ENCODE measurements at places on chromosomes 4 and X.

DNA sequence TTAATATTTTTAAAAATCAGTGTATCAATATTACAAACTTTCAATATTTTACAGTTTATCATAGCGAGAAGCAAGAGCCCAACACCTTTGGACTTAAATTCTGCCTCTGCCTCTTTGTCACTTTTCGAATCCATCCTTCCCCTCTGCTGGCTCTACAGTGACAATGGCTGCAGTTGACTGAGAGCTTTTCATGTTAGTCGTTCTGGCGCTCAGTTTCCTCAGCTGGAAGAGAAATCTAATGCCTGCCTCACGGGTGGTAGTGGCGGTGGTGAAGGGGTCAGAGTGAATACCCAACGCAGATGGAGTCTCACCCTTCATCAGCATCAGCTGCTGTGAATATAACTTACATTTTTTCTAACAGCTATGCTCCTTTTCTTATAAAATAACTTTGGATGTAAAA is 144.8 kb downstream of the NWD2 start:
- no peak for DNase-seq

GRCh38 chrX:17414839-17415238 is 39.8 kb downstream of the NHS start:
- no peak for DNase-seq

DNA sequence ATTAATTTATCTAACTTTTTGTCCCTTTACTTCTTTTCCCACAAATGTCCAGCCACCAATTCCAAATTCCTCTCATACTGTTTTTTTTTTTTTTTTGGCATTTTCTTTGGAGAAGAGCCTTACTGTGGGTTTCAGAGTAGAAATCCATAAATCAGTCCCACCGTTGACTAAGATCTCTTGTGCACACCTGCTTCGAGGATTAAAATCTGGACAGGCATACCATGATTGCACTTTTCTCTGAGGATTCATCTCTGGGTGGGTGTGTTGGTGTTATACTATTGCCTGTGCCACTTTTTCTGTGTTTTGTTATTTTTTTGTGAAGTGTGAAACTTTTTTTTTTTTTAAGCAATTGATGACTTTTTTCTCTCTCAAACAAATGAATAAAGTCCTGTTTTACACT is 13.2 kb downstream of the PRDM8 start:
- DNase-seq = no peak

- DNase-seq = no peak
These were observed 26.4 kb downstream of the MTMR1 start for GRCh38 chrX:150719621-150720020.

- peak; percentile 7 for DNase-seq
These were observed 919.6 kb upstream of the DIAPH2 start for GRCh38 chrX:95764972-95765451.

GRCh38 chr4:100722866-100723459 is 205.1 kb upstream of the EMCN start:
- DNase-seq = no peak

DNA sequence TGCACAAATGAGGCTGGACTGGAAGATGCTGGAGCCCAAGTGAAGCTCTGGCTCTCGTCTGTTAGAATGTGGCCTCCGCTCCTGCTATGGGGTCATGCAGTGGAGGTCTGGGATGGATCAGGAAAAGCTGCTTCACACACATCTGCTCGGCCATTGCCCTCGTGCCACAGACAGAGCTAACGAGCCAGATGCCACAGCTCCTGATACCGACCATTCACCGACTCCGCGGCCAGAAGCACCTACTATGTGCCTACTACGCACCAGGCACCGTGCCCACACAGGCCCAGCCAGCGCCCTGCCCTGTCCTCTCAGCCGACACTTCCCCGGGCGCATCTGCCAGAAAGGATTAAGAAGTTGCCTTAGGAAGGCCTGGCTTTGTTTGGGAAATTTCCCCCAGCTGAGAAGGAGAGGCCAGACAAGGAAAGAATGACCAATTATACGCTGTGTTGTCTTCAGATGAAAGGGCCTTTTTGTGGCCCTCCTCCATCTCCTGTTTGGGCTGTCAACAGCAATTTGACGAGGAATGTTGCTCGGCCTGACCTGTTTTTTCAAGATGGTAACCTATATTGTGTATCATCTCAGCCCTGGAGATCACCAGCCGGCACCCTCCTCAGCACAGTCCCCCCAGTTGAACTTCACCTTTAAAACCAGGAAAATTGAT is 34.3 kb downstream of the HMX1 start:
- DNase-seq = no peak

DNA sequence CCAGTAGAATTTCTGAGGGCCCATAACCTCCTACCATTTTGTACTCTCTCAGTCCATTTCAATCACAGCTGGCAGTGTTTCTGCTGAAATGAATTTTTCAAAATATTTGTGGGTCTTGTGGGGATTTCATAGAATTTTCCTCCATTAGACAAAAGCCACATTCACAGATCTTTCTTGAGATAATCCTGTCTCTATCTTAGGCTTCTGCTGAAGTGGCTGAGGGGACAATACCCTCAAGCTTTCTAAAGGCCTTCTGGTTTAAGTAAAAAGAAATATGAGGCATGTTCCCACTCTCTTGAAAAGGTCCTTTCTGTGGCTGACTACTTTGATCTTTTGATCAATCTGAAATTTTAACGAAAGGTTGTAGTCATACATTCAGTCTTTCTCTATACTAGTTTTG is 1930.0 kb upstream of the AGA start:
- DNase-seq = no peak

DNA sequence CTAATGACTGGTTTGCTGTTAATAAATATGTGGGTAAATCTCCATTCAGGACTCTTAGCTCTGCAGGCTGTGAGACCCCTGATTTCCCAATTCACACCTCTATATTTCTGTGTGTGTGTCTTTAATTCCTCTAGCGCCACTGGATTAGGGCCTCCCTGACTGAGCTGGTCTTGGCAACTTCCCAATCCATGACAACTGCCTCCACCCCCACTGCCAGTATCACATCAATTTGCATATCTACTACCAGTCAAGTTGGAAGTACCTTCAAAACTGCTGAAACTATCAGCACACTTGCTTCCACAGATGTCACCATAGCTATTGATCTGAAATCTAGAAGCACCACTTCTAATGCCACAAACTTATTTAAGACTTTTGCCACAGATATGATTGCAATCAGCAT is 27.6 kb downstream of the OPRPN start:
- DNase-seq = no peak

- DNase-seq = no peak
These were observed 82.1 kb downstream of the MAGEB10 start for GRCh38 chrX:27889878-27890277.

- no peak for DNase-seq
These were observed 87.9 kb downstream of the ZXDA start for GRCh38 chrX:57822398-57822797.
